Lower leg skin (tissue), 4 donors: ENCODE measurements at places on chromosomes 11 and 22.
A peak's percentile ranks its signal among the peaks of the same experiment; 100 is the strongest.

DNA sequence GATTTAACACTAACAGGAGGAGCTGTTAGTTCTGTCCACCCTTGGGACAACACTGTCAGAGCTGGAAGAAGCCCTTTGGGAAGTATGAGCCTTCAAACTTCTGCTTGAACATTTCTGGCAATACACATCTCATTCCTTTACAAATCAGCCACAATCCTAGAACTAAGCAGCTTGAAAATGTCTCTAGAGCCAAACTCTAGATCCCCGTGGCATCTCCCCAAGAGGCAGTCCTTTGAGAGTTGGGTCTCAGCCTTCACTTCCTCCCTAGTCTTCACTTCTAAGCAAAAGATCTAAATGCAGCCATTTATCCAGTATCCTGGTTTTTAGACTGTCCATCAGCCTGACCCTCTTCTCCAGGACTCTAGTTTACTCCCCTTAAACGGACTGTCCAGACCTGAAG lies 26.9 kb downstream of the ARFGAP2 start:
- no peak for DNase-seq

- DNase-seq, result no peak
These were observed 232.9 kb upstream of the NCAM1 start for GRCh38 chr11:112728288-112728687.

DNA sequence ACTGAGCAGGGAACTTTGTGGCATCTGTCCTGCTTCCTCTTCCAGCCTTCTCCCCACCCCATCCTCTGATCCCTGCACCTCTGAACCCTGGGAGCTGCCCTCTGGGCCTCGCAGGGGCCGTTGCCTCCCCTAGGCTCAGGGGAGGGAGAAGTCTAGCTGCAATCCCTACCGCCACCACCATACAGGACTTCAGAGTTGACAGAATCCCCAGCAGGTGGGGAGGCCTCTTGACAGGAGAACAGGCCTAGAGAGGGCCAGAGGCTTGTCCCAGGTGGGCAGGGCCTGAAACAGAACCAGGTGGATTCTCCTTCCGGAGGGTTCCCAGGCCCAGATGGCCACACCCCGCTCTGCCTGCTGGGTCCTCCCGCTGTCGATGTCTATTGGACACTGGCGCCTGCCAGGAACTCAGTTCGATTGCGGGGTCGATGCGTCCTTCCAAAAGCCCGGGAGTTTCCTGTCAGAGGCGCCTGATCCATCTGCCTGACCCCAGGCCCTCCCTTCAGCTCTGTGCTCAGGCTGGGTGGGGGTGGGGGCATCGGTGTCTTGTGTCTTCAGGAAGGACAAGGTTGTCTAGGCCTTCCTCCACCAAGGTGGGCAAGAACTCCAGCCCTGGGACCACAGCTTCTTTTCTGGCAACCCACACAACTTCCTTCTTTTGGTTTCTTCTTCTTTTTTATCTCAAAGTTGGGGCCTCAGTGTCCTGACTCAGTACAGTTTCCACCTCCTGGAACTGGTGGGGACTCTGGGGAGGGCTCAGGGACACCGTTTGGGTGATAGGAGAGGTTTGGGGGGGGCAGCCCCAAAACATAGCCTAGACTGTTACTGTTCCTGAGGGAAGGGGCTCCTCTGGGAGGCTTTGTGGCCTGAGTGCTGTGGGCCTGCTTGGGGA lies 6.4 kb downstream of the STARD10 start:
- DNase-seq, result no peak

DNA sequence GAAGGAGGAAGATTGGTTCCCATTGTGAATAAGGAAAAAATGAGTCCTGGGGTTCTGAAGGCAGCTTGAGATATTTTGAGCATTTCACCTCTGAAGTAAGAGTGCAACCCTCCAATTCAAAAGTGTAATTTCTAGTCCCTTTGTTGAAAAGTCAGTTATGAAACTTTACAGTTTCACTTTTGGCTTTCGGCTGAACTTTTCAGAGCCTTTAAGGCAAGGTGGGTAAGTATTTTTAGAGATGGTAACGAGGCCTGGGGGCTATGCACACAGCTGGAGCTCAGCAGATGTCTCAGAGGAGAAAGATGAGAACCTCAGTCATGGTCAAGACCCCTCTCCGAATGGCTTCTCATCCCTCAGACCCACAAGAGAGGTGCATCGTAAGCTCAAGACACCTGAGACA lies 267.6 kb downstream of the KIRREL3 start:
- no peak for DNase-seq

GRCh38 chr22:26910845-26911244 lies 253.5 kb downstream of the MIAT start:
- DNase-seq, result no peak

DNA sequence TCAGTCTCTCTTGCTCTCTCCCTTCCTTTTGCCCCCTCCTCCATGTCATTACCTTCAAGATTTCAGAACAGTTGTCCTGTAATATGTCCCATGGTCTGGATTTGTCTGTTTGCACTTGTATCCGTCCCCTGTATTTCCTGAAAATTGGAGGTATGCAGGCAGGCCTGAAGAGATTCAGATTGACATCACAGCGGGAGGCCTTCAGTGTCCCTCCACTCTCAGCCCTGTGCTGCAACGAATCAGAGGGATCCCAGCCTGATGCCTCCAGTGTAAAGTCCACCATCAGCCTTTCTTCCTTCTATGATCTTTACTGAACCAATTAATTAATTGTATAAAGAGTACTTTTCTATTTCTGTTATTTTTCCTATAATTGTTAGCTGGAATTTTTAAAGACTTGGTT lies 57.3 kb downstream of the ELMOD1 start:
- DNase-seq, result no peak

DNA sequence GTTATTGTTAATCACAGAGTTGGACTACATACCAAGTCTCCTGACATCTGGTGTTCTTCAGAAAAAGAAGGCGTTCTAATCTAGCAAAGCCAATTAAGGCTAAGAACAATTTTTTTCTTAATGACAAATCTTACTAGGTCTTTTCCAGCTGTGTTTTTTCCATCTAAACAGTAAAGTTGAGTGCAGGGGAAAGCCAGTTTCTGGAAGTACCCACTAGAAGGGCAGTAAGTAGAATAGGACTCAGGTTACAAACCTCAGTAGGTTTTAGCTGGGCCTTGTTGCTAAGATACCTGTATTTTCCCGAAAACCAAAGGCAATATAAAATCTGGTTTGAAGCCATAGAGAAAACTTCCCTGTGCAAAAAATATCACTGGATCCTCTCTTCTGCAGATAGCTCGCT lies 351.9 kb downstream of the ETS1 start:
- no peak for DNase-seq

DNA sequence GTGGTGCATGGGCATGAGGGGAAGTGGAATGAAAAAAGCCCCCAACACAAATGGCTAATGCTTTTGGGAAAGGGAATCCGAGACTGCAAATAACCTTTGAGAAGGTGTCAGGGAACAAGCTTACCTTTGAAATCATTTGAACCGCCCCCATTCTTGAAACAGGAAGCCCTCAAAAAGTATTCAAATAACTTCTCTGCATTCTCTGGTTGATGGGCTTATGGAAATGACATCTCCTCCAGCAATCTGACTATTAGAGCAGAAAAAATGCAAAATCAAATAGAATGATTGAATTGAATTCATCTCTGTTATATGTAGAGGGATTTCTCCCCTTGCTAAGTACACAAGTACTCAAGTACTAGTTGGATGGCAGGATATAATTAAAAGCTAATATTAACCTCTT lies 409.9 kb downstream of the TMEM135 start:
- no peak for DNase-seq

- no peak for DNase-seq
These were observed 58.7 kb upstream of the SLN start for GRCh38 chr11:107770551-107770951.

DNA sequence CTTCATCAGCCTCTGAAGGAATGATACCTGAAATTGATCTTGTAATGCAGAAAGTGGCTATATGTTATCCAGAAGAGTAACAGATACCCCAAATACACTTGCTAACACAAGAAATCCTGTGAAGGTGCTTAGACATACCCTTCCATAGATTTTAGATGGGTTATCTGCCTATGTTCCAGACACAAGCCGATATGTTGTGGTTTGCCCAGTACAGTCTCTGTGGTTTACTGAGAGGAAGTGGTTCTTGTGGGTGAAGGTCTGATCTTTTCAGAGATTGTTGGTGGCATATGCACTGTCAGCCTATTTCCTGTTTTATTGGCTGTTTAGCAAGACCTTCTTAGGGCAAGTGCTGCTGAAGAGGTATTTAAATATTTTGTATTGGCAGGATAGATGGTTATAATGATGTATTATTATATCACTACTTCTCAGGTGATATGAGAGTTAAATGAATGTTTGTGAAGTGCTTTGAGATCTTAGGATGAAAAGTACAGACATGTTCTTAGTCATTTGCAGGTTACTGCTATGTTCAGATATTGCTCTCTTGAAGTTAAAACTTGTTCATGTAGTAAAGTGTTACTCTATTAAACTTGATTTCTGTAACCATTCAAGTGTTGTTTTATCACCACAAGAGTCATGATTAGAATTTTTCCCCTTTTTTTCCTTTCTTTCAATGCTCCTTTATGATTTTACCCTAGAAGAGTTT lies 8.2 kb downstream of the ARHGEF12 start:
- DNase-seq, result peak; percentile 43

DNA sequence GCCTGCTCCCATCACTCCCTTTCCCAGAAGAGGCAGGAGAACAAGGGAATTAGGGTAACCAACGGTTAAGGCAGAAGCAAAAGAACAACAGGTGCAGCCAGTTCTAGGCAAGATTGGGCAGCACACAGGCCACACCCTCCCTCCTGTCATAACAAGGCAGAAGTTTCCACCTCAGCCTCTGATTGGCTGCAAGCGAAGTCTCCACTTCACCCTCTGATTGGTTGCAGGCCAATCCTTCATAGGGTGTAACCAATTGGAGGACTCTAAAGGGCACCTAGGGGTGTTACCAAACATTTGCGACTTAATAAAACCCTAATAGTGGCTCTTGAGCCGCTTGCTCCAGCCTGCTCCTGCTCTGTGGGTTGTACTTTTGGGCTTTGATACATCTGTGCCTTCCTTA lies 153.8 kb downstream of the CACNA1I start:
- DNase-seq, result no peak

- DNase-seq, result peak; percentile 49
These were observed 110.1 kb upstream of the ASPHD2 start for GRCh38 chr22:26318975-26319374.

- no peak for DNase-seq
These were observed 50.1 kb downstream of the FBLN1 start for GRCh38 chr22:45552580-45553350.

- no peak for DNase-seq
These were observed 5.5 kb upstream of the IFITM10 start for GRCh38 chr11:1755692-1756561.

- peak; percentile 96 for DNase-seq
These were observed 80.3 kb downstream of the ETS1 start for GRCh38 chr11:128506999-128507611.

GRCh38 chr11:22472306-22472705 lies 134.1 kb downstream of the SLC17A6 start:
- DNase-seq, result no peak

DNA sequence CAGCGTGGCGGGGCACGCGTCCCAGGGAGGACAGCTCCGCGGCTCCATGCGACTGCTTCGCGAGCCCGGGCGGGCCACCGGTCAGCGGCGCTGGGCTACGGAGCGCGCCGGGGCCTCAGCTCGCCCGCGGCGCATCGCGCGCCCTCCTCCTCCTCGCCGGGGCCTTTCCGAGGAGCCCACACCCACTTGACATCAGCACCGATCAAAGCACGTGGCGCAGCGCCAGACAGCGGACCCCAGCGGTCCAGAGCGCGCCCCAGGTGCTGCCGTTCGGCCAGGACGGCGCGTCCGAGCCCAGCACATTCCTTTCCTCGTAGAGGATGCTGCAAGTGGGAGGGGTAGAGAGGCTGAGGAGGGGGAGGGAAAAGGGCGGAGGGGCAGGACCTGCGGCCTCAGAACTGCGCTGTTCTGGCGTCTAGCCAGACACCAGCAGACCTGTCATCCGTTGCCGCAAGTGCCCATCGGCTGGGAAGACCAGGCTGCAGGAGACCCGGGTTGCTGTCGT lies 88.6 kb downstream of the PLEKHA7 start:
- DNase-seq, result no peak

DNA sequence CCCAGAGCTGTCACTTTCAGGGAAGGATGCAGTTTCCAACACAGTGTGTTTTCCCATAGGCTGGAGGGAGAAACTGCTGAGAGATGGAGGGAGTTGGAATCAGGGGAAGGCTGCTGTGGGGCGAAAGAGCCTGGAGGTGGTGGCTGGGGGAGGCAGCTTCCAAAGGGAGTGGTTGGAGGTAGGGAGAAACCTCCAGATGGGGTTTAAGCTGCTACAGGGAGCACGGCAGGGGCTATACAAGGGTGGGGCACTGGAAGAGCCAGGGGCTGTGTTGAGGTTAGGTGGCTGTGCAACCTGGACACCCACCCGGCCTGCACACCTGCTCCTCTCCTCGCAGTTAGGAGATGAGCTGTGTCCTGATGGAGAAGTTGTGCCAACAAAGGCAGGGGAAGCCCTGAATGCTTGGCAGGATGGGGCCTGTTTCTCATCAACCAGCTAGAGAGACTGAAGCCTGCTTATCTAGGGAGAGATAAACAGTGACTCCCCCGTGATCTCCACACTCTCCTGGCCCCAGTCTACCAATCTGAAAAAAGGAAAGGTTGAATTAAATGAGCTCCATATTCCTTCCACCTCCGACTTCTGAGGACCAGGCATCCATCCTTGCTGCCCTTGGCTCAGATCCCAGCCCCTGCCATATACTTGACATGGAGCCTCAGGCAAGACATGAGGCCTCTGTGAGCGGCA lies 3.6 kb upstream of the SLCO2B1 start:
- peak; percentile 78 for DNase-seq

GRCh38 chr11:99893811-99894210 lies 793.3 kb upstream of the ARHGAP42 start:
- DNase-seq, result no peak
